ENCODE measurements at places on chromosomes 1 and 21.

DNA sequence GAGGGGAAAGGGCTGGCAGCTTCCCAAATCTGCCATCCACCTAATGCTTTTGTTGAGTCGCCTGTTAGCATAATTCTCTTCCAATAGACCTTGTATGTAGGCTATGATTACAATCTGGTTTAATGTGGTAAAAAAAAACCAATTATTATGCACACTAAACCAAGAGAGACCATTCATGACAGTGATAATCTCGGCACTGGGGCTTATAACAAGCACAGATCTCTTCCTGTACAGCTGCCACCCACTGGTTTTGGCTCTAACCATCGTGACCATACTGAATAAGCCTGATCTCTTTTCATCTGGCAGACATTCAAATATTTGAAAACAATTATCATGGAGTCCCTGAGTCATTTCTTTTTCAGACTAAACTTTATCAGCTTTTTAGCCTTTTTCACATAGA is 12.0 kb upstream of the SYT14 start:
- DNase-seq, result no peak

DNA sequence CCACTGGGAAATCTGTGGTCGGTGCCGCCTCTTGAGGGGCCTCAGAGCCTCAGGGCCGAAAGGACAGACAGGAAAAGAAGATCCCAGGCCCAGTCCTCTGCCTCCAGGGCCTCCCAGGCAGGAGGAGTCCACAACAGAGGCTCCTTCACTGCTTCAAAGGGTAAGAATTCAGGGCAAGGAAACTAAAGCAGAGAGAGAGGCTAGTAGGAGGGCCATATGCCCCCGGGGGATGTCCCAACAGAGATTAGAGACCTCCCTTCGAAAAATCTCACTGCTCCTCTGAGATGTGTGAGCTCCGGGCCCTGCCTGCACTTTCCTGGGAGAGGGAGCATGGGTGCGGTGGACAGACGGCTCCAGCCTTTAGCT is 465.9 kb downstream of the NPHP4 start:
- DNase-seq, result no peak

DNA sequence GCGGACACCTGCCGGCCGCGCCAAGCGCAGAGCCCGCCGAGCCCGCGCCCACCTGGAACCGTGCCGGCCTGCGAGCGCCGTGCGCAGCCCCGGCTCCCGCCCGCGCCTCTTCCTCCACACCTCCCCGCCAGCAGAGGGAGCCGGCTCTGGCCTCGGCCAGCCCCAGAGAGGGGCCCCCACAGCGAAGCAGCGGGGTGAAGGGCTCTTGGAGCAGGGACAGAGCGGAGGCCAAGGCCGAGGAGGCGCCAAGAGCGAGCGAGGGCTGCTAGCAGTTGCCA is 50.1 kb upstream of the KRTAP19-8 start:
- no peak for DNase-seq

GRCh38 chr1:228443395-228443794 is 26.7 kb upstream of the TRIM17 start:
- DNase-seq, result no peak

- DNase-seq, result no peak
Measured at GRCh38 chr1:234907940-234908405, 220.7 kb downstream of the TOMM20 start.

GRCh38 chr1:221239181-221239580 is 359.9 kb downstream of the HLX start:
- DNase-seq, result no peak

DNA sequence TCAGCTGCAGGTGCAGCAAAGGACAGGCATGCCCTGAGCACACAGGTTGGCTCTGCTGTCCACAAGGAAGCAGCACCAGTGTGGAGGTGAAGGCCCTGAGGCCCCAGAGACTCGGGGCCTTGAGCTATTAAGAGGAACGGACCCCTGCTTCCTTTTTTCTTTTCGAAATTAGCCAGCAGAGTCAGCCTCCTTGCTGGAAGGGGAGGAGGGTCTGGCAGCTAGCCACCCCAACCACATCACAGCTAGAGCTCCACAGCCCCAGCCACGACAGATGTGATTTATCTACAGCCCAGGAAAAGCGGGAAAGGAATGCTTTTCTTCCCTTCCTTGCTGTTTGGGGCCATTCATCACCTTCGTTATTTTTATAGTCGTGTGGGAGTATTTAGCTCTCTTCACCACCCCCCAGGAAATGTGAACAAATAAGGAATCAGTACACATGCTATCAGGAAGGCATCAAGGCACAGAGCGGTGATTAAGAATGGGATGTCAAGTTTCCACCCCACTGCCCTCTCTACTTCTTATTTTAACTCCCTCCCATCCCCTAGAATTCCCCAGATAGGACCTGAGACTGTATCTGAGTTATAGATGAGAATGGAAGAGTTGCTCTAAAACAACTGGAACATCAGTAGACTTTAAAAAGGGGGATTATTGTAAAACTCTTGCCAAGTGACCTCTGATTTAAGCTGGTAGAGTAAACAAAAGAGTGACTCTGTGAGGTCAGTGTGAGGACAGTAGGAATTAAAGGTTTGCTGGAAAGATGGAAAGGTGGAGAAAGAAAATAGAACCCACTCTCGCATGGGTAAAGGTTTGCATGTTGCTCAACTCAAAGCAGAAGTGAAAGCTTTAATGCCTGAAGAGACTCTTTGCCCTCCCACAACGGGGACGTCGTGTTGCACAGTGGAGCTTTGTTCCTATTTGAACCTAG is 224.7 kb upstream of the GJB5 start:
- no peak for DNase-seq

DNA sequence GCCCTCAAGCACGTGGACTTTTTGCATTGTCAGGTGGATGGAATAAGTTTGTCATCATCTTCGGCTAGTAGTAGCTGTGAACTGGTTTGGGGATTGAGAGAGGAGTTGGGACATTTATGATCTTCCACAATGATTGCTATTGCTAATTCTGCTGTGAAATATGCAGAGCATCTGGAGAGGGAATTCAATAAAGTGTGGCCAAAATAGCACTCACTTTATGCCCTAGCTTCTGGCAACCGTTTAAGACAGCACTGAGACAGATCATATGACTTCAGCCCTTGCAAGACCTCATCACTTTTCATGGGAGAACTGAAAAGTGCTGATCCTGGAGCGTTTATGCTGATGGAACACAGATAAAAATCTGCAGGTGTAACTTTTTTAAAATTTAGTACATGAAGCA is 360.8 kb downstream of the GPATCH2 start:
- DNase-seq, result no peak

DNA sequence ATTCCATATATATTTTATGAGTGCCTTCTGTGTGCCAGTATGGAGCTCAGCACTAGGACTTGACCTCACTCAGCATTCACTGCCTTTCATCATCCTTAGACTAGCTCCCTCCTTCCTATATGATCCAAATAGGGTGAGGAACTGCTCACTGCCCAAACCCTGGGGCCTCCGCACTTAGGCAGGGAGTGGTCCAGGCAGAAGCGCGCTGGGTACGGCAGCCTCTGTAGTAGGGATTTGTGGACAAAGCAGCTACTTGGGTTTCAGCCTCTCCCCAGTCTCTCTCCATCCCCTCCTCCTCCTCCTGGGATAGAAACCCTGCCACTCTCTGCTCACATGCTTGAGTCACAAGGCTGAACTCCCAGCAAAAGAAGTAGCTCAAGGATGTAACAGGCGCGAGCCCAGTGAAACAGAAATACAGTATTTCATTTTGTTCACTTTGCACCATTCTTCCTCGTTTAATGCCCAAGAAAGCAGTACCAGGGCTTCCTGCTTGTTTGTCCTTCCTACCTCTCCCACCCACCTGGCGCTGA is 32.9 kb downstream of the PLEKHA6 start:
- no peak for DNase-seq
